ENCODE measurements at places on chromosomes 1 and 21. TPM values are rescaled to one million over a fixed set of nuclear protein-coding genes. Genes with fewer than 3 reads are reported as not detected.

GRCh38 chr1:154478639-154479038 is 23.4 kb upstream of the TDRD10 start:
- no peak for DNase-seq

DNA sequence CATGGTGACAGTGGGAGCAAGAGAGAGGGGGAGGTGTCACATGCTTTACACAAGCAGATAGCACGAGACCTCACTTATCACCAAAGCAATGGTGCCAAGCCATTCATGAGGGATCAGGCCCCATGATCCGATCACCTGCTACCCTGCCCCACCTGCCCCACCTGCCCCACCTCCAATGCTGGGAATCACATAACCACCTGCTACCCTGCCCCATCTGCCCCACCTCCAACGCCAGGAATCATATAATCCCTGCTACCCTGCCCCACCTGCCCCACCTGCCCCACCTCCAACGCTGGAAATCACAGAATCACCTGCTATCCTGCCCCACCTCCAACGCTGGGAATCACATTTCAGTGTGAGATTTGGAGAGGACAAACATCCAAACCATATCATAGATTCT is 10.6 kb upstream of the AIRE start:
- DNase-seq, result no peak

LHX8 gene
- 0.46 TPM for polyA plus RNA-seq

GRCh38 chr1:168170564-168171508 is 7.9 kb upstream of the TIPRL start:
- no peak for DNase-seq

- DNase-seq, result no peak
Observed at GRCh38 chr1:119898530-119898929, 2.2 kb upstream of the ADAM30 start.

DNA sequence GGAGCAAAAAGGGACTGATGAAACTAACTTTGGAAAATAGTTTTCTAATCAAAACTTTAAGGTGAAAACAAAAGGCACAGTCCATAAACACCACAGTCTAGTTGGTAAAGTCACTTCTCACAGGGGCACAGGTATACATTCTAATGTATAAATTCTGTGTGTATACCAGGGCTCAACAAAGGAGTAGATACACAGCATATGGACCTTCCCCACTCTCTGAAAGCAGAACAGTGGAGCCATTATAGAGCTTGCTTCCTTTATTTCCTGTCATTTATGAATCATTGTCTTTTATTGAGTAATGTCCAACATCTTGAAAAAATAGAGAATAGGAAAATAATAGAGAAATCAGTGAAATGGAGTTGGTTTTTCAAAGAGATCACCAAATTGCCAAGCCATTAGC is 746.5 kb upstream of the CHRM3 start:
- DNase-seq, result no peak

DNA sequence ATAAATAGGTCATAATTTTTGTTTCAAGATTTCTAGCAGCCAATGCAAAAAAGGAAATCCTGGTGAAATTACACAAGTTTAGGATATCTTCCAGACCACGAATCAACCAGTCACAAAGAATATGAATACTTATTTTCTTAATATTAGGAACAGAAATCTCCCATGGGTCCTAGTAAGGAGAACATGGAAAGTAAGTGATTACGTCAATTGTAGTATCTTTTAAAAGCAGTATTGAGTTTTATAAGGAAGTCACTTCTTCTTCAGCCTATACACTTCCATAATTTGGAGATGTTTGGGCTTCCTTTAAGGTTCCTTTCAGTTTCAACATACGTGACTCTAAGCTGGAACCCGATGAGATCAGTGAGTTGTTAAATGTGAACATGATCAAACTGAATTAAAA is 534.5 kb downstream of the USP25 start:
- no peak for DNase-seq
